Fibroblast of the aortic adventitia (primary cell): ENCODE measurements at places on chromosomes 13 and 19. TPM values are rescaled to one million over a fixed set of nuclear protein-coding genes. Genes with fewer than 3 reads are reported as not detected.

GRCh38 chr13:43374621-43375020 is 351.2 kb downstream of the DNAJC15 start:
- DNase-seq: peak; percentile 74

DNA sequence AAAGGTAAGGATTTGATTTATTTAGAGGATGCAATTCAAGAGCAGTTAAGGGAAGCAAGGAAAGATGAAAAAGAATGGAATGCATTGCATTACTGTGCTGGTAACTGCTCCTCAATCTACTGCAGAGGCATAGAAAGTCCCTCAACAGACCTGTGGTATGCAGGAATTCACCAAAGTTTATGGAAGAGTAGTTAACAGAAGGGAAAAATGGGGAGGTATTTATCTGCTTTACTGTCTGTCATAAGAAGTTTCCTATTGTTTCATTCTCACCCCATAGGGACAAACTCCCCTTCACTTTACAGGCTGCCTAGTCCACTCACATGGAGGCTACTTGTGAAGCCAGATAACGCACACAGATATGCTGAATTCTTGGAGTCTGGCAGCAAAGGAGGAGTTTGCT is 354.9 kb upstream of the SPRY2 start:
- DNase-seq: no peak

OR7G1 gene
- not detected in 2 replicates for total RNA-seq

DNA sequence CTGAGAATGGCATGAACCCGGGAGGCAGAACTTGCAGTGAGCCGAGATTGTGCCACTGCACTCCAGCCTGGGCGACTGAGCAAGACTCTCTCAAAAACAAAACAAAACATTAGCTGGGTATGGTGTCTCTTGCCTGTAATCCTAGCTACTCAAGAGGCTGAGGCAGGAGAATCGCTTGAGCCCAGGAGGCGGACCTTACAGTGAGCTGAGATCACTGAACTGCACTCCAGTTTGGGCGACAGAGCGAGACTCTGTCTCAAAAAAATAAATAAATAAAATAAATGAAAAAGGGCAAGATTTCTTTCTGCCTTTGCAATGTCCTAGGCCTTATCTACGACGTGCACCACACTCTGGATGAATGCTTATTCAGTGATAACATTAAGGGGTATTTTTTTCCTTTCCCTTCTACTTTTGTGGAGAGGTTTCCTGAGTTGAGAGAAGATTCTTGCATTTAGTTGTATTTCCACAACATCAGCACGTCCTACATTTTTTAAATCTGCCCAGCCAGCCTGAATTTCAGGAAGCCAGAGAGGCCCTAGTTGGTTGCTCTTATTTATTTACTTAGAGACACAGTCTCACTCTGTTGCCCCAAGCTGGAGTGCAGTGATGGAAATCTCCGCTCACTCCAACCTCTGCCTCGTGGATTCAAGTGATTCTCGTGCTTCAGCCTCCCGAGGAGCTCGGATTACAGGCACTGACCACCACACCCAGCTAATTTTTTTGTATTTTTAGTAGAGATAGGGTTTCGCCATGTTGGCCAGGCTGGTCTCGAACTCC is 26.1 kb upstream of the OR1M1 start:
- no peak for DNase-seq

EXOC3L2 gene
- total RNA-seq: under 0.01 TPM in 1 of 2 replicates, not detected in the other

DNA sequence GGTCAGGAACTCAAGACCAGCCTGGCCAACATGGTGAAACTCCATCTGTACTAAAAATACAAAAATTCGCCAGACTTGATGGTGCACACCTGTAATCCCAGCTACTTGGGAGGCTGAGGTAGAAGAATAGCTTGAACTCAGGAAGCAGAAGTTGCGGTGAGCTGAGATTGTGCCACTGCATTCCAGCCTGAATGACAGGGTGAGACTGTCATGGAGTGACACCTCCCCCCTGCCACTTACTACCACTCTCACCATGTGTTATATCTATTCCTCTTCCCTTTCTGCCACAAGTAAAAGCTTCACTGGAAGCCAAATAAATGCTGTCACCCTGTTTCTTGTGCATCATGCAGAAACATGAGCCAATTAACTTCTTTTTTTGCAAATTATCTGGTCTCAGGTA is 10.6 kb upstream of the CEACAM4 start:
- no peak for DNase-seq

PPAN gene
- total RNA-seq: 7.8 and 21.8 TPM in 2 replicates

- no peak for DNase-seq
Measured at GRCh38 chr13:43307221-43307920, 284.0 kb downstream of the DNAJC15 start.

DNA sequence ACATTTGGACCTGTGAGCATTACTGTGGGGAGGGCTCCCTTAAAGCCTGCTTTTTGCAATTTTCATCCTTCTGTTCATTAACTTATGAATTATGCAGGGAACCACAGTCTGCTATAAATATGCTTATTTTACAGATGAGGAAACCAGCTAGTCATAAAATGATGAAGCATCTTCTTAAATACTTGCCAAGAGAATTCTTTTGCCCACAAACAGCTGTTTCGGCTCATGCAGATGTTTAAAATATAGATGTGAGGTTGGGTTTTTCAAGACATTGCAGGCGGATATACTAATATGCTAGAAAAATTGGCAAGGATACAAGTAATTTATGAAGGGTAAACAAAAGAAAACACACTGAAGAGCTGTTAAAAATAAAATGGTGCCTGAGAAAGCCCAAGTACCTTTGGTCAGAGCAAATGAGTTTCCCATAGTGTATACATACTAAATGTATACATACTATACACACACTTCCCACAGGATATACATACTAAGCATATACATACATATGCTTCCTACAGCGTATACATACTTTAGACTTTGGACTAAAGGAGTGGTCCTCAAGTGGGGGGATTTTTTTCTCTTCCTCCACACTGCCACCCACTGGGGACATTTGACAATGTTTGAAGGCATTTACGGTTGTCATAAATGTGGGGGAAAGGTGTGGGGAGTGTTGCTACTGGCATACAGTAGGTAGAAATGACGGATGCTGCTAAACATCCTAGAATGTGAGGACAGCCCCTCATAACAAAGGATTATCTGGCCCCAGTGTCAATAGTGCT is 164.9 kb upstream of the CSNK1A1L start:
- no peak for DNase-seq

ZNF565 gene
- 7.0 and 7.6 TPM in 2 replicates for total RNA-seq

DNA sequence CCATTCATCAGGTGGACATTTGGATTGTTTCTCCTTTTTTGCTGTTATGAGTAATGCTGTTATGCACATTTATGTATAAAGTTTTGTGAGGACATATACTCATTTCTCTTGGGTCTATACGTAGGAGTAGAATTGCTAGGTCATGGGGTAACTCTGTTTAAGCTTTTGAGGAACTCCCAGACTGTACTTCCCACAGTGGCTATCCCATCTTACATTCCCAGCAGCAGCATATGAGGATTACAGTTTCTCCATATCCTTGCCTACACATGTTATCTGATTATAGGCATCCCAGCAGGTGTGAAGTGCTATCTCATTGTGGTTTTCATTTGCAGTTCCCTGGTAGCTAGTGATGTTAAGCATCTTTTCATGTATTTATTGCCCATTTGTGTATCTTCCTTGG is 5.9 kb downstream of the ZSCAN22 start:
- DNase-seq: no peak

CGB8 gene
- not detected in 2 replicates for total RNA-seq

DAND5 gene
- 0.18 TPM in 1 of 2 replicates, not detected in the other for total RNA-seq

DNA sequence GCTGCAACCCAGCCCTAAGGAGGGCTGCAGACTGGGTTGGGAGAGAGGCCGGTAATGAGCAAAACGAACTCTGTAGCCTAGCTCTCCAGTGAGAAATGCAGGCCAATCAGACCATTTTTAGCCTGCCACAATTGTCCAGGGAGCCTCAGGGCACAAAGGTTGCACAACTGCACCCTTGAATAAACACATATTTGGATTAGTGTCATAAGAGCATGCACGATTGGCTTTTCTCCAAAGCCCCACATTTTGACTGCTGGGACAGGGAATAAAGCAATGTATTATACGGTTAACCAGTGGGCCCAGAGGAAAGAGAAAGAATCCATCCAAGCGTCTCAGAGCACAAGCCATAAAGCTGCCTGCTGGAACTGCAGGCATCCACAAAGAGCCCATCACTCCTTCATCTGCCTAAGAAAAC is 729.4 kb upstream of the SGCG start:
- no peak for DNase-seq

DNA sequence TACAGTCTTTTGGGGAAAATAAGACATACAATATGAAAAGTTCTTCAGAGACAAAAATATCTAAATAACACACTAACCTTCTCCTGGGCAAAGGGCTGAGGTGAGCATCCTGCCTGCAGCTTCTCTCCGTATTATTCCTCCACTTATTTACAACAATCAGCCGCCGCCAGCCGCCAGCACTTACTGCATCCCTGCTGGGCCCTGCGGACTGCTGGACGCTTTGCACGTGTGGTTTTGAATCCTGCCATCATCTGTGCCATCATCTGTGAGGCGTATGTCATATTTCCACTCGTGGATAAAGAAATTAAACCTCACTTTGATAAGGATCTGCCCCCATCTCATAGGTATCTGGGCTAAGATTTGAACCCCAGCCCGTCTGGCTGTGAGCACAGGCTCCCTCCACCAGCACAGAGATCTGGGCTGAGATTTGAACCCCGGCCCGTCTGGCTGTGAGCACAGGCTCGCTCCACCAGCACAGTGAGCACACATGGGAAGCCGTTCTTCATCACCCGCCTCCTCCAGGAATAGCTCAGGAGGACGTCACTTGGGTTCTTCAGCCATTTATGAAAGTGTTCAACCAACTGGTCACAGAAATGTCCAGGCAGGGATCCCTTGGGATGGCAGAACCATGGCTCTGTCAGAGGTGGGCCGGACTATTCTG is 35.2 kb upstream of the TUBGCP3 start:
- no peak for DNase-seq

- no peak for DNase-seq
Measured at GRCh38 chr13:94080527-94080926, 399.0 kb downstream of the DCT start.

SWSAP1 gene
- total RNA-seq: 0.41 and 0.45 TPM in 2 replicates

YJU2 gene
- total RNA-seq: 16.8 and 17.2 TPM in 2 replicates

DNA sequence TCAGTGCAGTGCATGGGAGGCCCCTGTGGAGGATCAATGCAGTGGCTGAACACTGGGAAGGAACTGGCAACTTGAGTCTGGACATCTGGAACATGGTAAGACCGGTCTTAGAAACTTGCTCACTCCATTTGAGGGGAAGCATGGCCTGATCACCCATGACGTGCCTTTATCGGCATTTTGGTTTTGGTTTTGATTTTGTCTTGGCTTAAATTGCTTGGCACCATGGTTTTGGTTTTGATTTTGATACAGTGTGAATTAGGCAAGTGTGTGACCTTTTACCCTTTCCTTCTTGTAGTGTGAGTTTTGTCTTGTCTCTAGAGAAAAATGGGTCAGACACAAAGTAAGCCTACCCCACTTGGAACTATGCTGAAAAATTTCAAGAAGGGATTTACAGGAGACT is 77.3 kb downstream of the ZNF486 start:
- no peak for DNase-seq

GRCh38 chr13:70171151-70171550 is 62.9 kb upstream of the KLHL1 start:
- no peak for DNase-seq

GRCh38 chr19:16444269-16444600 is 27.5 kb downstream of the EPS15L1 start:
- no peak for DNase-seq

SERP2 gene
- 9.5 and 9.9 TPM in 2 replicates for total RNA-seq

- no peak for DNase-seq
Measured at GRCh38 chr19:17098326-17098725, 22.7 kb downstream of the MYO9B start.

- DNase-seq: no peak
Measured at GRCh38 chr19:46860846-46861690, at the start of gene ARHGAP35. Gene ARHGAP35, plus strand, starts transcription at chr19:46860997. Its CDS starts 57,679 bp downstream, at chr19:46918676.
